Right renal cortex interstitium (tissue), 3 donors: ENCODE measurements at places on chromosomes 1 and 21.

GRCh38 chr21:32806810-32807386, 35.3 kb upstream of the PAXBP1 start:
- DNase-seq, result no peak

- no peak for DNase-seq
Observed at GRCh38 chr1:53367503-53368313, 39.8 kb upstream of the LRP8 start.

DNA sequence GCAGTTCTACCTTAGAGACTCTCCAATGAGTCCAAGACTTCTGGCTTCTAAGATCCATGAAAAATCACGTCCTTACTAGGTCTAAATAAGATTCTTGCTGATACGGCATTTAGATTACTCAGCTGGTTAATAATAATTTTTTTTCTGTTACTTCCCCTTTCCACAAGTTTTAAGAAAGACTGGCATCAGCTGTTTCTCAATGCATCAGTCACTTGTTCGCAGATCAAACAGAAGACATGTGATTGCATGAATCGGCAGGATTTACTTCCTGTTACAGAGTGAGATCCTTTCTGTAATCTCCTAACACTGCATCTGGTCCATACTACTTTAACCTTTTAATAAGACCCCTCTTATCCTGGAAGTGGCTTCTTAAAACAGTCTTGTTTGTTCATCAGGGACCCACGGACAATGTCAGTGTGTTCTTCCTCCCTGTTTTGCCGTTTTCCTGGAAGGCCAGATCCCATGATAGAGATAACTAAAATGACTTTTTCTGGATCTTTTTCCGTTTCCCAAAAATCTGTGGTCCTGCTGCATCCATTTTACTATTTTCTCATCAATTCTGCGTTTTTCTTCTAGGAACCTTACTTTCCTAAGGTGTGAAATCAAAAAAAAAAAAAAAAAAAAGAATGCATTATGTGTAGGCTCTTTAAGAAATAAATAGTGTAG, 6.1 kb downstream of the NPL start:
- no peak for DNase-seq

GRCh38 chr1:93740601-93741031, 59.0 kb upstream of the BCAR3 start:
- DNase-seq, result no peak

GRCh38 chr1:119712342-119713038, 756 bp downstream of the PHGDH start:
- peak; percentile 52 for DNase-seq

DNA sequence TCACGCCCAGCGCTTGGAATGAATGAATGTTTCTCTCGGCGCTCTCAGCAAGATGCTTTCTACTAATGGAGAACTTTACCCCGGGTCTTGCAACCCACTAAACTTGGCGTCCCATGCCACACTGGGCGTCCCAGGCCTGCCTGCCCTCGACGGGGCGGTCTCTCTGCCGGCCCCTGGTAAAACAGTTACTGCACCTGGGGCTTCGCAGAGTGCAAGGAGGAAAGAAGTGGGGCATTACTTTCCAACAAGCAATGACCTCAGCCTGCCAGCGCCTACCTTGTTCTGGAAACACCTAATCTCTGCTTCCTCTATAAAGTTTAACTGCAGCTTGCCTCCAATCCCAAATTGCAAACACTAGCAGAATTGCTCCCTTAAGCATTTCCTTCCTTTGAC, 27.8 kb upstream of the NFIA start:
- no peak for DNase-seq

GRCh38 chr1:48659801-48660200, 116.9 kb downstream of the BEND5 start:
- DNase-seq, result no peak

GRCh38 chr21:43921979-43922945, 57.2 kb downstream of the AGPAT3 start:
- DNase-seq, result no peak

GRCh38 chr1:23682946-23683345, 8.7 kb upstream of the RPL11 start:
- no peak for DNase-seq

DNA sequence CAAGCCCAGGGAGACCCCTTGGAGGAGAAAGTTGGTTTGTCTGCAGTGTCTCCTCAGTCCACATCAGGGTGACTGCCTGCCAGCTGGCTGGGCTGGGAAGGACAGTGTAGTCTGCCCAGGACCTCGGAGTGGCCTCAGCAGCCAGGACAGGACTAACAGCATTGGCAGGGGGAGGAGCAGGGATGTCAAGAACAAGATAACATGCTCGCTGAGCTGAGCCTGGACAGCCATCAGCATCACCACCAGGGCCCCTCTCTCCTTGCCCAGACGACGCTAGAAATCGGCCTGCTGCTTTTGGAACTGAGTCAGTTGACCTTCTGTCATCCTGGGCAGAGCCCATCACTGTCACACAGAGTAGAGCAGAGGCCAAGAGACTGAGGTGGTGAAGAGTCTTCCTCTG, 83.6 kb upstream of the CNTN2 start:
- DNase-seq, result no peak

DNA sequence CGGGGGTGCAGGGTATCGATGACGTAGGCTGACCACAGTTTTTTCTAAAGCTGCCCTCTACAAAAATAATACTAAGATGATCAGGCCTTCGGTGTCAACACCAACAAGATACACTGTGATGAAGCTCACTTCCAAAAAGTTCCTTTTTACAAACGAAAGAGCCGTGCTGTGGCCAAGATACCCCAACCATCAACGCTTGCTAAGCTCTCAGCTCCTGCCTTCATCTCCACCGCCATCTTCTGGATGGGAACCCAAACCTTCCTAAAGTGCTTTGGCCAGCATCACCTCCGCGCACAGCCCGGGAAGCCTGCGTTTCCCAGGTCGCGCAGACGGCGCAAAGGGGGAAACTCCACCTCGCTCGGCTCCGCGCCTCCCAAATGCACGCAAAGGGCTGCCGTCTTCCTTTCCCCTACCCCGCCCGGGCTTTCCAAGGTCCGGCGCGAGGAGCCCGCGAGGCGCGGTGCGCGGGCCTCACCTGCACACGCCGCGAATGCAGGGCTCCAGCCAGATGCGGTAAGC, 541 bp downstream of the USP48 start:
- DNase-seq, result peak; percentile 37

GRCh38 chr1:232327899-232328298, 302.0 kb downstream of the SIPA1L2 start:
- DNase-seq, result no peak

DNA sequence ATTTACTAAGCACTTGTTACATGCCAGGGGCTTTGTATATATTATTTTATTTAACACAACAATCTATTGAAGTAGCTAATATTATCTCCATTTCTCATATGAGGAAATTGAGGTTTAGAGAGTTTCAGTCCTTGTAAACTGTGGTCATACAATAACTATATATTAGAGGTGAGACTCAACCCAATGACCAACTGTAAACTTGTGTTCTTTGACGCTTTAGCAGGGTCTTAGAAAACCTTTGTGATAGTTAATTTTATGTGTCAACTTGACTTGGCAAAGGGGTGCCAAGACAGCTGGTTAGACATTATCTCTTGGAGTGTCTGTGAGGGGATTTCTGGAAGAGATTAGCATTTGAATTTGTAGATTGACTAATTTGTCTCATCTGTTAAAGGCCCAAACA, 252.4 kb upstream of the B3GALT2 start:
- DNase-seq, result no peak

GRCh38 chr1:173475564-173476196, 1.5 kb upstream of the PRDX6 start:
- DNase-seq, result no peak

DNA sequence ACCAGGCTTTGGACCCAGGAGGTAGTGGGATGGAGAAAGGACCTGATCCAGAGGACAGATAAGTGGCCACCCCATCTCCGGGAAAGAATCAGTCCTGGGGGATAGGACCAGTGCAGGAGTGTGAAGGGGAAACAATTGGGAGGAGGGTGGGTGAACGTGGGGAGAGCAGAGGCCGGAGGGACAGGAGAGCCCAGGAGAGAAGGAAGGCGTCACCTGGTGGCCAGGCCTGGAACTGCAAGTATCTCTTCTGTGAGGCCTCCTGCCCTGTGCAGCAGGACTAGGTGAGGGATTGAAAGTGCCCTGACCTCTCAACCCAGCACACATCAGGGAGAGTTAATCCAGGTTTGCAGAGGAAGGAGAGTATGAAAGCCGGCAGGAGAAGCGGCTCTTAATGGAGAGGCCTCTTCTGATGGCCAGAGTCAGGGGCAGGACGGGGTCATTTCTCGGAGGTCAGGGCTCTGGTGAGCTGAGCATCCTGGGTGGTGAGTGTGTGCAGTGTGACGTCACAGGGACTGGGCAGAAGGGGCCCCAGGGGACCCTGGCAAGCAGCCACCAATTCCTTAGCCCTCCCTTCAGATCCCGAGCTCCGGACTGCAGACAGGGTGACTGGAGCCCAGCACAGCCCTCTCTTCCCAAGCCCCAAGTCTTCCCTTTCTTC, 9.2 kb upstream of the LAD1 start:
- DNase-seq, result no peak

DNA sequence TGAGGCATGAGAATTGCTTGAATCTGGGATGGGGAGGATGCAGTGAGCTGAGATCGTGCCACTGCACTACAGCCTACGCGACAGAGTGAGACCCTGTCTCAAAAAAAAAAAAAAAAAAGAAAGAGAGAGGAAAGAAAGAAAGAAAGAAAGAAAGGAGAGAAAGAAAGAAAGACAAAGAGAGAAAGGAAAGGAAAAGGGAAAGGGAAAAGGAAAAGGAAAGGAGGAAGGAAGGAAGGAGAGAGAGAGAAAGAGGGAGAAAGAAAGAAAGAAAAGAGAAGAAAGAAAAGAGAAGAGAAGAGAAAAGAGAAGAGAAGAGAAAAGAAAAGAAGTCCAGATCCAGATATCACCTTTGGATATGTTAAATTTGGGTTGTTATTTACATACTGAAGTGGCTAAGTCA, 106.0 kb downstream of the DPYD start:
- DNase-seq, result no peak

DNA sequence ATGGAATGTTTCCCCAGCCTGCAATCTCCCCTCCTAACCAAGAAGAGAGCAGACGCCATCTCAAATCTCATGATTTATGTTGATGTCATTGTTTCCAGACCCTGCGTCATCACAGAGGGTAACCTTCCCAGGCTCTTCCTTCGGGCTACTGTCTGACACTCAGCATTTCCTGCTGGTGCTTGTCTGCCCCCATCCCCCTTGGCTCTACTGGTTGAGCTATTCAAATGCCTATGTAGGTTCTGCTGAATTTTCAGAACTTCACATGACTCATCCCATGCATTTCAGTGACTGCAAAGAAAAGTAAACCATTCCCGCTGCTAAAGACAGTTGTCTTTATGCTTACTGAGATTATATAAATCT, 24.8 kb upstream of the ITPKB start:
- no peak for DNase-seq

DNA sequence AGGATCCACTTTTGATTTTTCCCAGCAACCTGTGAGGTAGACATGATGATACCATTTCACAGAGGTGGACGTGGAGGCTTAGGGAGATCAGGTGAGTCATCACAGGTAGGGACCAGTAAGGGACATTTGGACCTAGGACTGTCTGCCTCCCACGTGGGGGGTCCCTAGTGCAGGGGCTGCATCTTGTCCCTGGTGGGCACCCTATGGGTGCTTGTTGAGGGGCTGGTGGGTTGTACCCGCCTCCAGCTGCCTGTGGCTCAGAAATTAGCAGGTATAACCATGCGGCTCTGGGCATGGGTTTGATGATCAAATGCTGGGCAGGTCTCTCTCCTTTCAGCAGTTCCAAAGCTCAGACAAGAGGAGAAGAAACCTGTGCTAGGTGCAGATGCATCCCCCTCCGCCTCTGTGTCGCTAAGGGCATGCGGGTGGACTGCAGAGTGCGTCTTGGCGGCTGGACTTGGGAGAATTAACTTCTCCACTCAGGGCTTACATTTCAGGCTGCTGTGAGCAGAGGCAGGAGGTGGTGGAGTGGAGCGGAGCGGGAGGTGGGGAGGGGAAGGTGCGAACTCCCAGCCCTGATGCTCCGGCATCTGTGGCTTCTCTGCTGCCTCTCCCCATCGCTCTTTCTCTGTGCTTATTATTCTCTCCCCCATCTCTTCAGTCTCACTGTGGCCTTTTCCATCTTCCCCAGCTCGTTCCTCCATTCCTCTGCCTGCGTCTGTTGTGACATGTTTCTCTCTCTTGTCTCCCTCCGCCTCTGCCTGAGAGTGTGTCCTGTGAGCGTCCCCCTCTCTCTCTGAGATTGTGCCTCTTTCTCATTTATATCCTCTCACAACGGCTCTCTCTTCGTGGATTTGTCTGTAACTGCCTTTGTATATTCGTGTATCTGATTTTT, 146.8 kb downstream of the PTPRU start:
- no peak for DNase-seq

DNA sequence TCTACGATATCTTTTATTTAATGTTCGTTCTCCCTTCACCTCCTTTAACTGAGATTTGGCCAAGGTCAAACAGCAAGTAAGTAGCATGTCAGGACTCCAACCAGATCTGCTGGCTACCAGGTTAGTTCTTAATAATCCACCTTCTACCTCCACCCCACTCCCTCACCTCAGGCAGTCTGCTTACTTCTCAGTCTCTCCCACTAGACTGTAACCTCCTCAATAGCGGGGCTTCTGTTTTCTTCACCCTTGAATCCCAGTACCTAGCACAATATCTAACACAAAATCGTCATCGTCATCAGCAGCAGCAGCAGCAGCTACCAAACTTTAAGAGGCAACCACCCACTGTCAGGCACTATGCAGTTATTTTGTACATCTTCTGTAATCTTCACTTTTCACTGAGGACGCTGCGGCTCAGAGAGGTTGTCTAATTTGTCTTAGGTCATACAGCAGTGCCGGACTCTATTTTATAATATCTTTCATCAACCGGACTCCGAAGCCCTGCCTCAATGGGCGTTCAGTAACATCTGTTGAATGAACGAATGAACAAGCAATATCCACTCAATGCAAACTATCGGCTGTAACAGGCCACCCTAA, 859 bp upstream of the MAGI3 start:
- no peak for DNase-seq

GRCh38 chr1:66624412-66625060, 90.6 kb downstream of the SGIP1 start:
- no peak for DNase-seq

DNA sequence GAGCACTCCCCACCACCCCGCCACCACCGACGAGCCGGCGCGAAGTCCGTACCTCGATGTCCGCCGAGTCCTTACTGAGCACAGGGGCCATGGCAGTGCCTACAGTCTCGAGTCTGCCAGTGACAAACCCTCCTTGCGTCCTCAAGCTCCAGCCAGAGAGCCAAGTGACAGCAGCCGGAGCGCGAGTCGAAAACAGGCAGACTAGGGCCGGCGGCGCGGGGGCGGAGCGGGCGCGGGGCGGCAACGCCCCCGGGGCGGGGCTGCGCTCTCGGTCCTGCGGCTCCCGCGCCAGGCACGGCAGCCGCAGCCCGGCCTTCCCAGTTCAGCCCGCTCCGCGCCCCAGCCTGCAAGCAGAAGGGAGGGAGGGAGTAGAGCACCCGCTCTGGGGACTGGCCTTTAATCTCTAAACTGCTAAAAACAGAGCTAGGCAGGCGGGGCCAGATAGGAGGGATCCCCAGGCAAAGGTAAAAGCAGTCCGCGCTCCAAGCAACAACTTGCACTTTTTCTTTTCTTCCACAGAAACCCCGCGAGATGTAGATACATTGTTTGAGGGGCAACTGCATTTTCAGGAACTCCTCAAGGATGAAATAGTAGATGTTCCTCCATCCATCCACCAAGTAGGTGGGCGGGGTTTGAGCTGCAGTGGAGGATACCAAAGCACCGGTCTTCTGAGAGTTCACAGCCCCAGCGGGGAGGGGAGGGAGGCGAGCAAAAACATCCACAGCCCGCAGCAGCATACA, at the start of gene DPYD:
Gene DPYD (minus strand): TSS at position 203 of the 740 bp plus-strand sequence. CDS start 112 bp downstream, at position 91.
- no peak for DNase-seq

- peak; percentile 45 for DNase-seq
Observed at GRCh38 chr1:113930499-113931161, 1.5 kb downstream of the HIPK1 start.

GRCh38 chr1:171913385-171913784, 72.1 kb downstream of the DNM3 start:
- DNase-seq, result no peak
